ENCODE measurements at places on chromosomes 3 and 15.

- no peak for DNase-seq
Observed at GRCh38 chr3:179391906-179392305, 44.4 kb downstream of the MFN1 start.

- no peak for DNase-seq
Observed at GRCh38 chr3:60954048-60954447, 297.2 kb downstream of the FHIT start.

- DNase-seq = no peak
Observed at GRCh38 chr3:155292133-155292532, 1.4 kb downstream of the STRIT1 start.

DNA sequence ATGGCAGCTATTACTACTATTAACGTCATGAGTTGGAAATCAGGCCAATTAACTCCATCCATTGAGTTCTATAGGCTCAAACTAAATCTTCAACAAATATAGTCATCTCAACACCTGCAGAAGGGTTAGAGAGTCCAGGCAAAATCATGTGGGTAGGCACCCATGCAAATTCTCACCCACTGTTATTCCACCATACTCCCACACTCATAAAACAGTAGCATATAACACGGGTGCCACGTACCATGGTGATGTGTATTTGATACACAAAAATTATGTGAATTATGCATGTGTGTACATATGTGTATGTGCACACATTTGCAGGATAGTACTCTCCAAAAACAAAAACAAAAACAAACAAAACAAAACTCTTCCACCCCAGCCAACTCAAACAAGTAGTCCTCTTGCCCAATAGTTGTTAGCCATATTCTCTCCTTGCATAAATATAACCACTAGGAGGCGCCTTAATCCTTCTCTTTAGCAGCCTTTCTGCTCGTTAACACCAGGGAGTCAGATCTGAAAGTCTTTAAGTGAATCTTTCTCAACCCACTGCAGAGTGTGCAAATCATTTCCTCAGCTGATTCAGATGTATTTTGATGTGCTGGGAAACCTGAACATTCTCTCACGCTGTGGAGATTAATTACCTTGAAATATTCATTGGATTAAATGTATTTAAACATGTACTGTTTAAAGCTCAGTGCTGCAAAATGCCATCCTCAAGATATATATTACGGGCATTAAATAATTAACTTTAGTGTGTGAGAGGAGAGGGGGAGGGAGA, 38.0 kb upstream of the COPB2 start:
- peak; percentile 79 for DNase-seq
